ENCODE measurements at places on chromosomes 3 and 15.
A peak's percentile ranks its signal among the peaks of the same experiment; 100 is the strongest.

DNA sequence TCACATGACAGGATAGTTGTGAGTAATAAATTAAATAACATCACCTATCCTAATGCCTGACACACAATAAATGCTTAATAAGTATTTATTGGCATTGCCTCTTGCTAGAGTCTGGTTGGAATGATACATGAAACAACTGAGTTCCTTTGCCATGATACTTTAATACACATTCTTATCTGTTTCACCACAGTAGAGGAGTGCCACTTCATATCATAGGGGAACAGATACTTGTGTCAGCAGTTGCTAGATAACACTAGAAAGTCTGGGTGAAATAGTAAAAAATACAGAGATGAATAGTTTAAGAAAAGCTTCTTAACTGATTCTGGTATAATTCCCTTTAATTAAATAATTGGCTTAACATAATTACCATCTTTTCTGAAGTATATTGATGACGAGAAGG, 380.0 kb upstream of the GOLIM4 start:
- H3K4me3 ChIP-seq: no peak overlapping the region
- no peak for DNase-seq
- H3K4me1 ChIP-seq: no peaks in the 10 kb centered on the region
- no peak overlapping the region for H3K27ac ChIP-seq

DNA sequence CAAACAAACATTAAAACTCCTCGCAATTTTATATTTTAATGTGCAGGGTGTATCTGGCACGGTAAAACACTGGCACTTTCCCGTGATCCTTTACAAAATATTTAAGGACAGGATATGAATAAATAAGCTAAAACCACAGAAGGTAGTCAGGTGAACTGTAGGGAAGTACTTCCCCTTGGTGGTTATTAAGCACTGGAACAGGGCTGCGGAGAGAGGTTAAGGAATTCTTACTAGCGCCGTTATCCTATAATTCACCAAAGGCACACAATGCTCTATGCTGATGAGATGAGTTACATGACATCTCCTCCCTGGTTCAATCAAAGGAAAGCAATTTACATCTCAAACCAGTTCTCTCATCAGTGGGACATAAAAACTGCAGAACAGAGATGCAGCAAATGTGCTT, 289.8 kb downstream of the ZBTB20 start:
- H3K4me3 ChIP-seq: no peak overlapping the region
- no peak overlapping the region for H3K27ac ChIP-seq
- H3K27me3 ChIP-seq: no peaks in the 10 kb centered on the region
- DNase-seq: no peak
- no peaks in the 10 kb centered on the region for H3K4me1 ChIP-seq
- no peaks in the 10 kb centered on the region for H3K36me3 ChIP-seq

- H3K4me1 ChIP-seq: peaks cover 67% of the 10 kb centered on the region
- no peaks in the 10 kb centered on the region for H3K27me3 ChIP-seq
- DNase-seq: peak; percentile 78
Measured at GRCh38 chr3:195900436-195901355, 7.7 kb downstream of the TNK2 start.

GRCh38 chr3:65078748-65079147, 390.9 kb upstream of the ADAMTS9 start:
- no peaks in the 10 kb centered on the region for H3K36me3 ChIP-seq
- no peaks in the 10 kb centered on the region for H3K4me1 ChIP-seq
- no peak for DNase-seq
- H3K27me3 ChIP-seq: no peaks in the 10 kb centered on the region

GRCh38 chr15:36831125-36831903, 251.9 kb downstream of the CDIN1 start:
- no peak for DNase-seq
- no peak overlapping the region for H3K27ac ChIP-seq
- no peaks in the 10 kb centered on the region for H3K27me3 ChIP-seq
- H3K4me3 ChIP-seq: no peak overlapping the region
- no peaks in the 10 kb centered on the region for H3K36me3 ChIP-seq
- no peaks in the 10 kb centered on the region for H3K4me1 ChIP-seq
